ENCODE measurements at places on chromosomes 13 and 19.
A peak's percentile ranks its signal among the peaks of the same experiment; 100 is the strongest.

DNA sequence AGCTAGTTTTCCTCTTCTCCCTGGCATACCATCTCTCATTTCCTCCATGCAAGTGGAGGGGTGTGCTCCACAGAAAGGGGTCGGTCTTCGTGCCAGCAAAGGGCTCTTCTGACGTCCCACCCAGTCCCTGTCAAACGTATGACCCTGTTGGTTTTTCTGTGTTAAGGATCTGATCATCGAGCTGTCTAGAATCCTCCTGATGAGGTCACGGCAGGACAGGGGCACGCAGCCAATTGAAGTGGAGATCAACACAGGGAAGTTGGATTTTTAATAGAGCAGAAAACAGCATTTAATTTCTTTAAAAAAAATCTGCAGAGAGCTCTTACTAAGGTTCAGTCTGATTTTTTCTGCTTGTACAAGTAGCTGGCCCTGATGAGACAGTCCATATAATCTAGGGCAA lies 339.4 kb downstream of the TEX29 start:
- no peak for DNase-seq

GRCh38 chr13:100542826-100543156 lies 45.8 kb downstream of the GGACT start:
- DNase-seq, result no peak

- no peak for DNase-seq
Measured at GRCh38 chr13:41606646-41607045, 149.3 kb downstream of the RGCC start.

DNA sequence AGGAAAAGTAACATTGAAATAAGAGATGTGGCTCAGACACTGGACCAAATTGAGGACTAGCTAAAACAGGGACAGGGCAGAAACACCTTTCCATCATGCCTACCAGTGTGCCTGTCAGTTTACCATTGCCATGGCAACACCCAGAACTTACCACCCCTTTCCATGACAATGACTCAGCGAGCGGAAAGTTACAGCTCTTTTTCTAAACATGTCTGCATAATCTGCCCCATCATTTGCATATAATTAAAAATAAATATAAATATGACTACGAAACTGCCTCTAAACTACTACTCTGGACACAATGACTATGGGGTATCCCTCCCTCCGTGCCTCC lies 96.0 kb downstream of the UBL3 start:
- DNase-seq, result no peak

DNA sequence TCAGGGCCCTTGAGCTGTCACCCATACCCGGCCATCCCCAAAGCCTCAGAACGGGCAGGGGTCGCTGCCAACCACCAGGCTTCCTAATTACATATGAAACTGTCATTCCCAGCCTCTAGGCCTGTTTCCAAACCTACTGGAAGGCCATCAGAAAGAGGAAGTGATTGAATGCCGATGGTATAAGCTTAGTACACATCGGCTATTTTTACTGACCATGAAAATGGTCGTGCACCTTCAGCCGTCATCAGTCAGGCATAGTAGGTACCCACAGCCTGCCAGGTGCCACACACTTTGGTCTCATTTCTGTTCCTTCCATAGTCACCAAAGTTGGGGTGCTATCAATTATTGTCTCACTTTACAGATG lies 10.2 kb downstream of the KRI1 start:
- no peak for DNase-seq

DNA sequence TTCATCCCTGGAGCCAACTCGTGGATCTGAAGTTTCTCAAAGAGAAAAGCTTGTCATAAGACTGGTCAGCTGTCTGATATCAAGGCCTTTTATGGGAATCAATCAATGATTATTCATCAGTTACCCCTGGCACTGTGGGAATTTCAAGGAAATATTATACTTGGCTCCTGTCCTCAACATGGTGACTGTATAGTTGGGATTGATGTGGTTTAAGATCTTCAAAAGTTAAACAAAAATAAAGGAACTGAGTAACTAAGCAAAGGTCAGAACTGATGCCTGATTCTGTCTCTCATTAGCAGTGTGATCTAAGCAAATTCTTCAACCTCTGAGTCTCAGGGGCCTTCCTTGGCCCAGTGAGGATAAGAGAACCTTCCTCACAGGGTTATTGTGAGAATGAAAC lies 22.2 kb upstream of the SERPINE3 start:
- no peak for DNase-seq

DNA sequence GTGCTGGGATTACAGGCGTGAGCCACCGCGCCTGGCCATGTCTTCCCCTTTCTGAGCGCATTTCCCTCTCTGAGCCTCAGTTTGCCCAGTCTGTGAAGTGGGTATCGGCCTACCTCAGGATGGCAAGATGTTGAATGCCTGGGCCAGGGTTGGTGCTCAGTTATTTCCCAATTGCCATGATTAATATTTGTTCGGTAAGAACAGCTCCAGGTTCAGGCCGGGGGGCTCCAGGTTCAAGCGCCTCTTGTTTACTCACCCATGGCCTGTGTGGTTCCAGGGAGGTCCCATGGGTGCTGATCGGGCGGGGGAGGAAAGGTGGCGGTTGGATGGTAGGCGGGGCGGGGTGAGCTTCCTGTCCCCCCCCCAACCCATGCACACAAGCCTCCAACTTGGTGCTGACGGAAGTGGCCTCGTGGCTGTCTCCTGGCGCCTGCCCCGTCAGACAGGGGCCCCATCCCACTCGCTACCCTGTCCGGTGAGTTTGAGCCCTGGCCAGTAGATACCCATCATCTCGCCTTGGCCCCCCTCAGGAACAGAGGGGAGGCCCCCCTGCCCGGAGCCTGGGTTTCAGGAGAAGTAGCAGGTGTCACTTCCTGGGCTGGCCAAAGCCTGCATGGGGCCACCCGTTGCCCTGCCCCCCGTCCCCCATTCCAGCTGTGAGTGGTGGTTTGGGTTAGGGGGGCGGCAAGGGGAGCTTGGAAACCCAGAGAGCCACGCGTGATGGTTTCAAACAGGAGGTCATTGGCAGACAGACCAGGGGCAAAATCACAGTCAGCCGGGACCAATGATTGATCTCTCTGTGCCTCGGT lies at the start of gene FCHO1:
TSS of gene FCHO1 (plus strand) at position 375 of the 809 bp plus-strand sequence. CDS start 3,688 bp downstream, outside the sequence.
- DNase-seq, result peak; percentile 77

DNA sequence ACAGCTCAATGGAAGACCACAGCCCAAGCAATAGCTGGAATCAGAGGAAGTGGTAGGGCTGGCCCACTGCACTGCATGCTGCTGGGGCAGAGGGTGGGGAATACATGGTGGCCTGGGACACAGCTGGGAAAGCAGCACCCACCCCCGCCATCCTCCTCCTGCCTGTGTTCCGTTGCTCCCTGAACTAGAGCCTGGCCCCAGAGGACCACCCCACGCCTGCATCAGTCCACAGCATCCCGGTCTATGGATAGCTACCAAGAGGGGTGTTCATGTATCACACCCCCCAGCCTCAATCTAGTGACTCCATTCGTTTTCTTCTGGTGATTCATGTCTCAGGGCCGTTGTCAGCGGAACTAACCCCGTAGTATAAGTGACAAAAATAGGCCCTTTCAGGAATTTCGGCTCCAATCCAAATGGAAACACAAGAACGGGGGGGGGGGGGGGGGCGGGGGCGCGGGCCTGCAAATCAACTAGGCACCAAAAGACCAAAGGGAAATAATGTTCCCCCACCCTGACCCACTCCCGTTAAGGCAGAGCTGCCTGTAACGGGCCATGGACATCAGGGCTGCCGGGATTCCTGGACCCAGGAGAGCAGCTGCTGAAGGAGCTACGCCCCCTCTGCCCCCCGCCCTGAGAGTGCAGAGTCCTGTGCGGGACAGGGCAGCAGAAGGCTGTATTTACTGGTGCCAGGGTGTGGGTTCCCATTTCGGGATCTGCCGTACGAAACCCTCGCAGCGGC lies 18.9 kb upstream of the EPHX3 start:
- DNase-seq, result no peak

GRCh38 chr19:10339380-10339960 lies at the start of gene ICAM3:
Gene ICAM3 (minus strand): TSS chr19:10339624. CDS start chr19:10339614, 10 bp downstream.
- DNase-seq, result peak; percentile 27

DNA sequence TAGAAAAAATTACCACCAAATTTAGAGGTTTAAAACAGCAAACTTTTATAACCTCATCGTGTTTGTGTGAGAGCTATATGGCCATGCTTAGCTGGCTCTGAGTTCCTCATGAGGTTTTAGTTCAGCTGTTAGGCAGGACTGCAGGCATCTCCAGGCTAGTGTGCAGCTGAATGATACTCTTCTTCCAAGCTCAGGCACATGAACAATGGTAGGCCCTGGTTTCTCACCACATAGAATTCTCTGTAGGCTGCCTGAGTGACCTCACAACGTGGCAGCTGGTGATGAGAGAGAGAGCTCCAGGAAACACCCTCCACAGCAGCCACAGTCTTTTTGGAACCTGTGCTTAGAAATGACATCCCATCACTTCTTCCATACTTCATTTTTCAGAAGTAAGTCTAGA lies 540.6 kb upstream of the MIR17HG start:
- DNase-seq, result no peak

- DNase-seq, result no peak
Measured at GRCh38 chr13:53759016-53759415, 730.4 kb downstream of the OLFM4 start.

GRCh38 chr13:44331446-44331845 lies 42.2 kb upstream of the SERP2 start:
- DNase-seq, result no peak

- no peak for DNase-seq
Measured at GRCh38 chr13:92537471-92537870, 689.1 kb upstream of the GPC6 start.

- DNase-seq, result no peak
Measured at GRCh38 chr19:37942516-37942902, 35.5 kb downstream of the SIPA1L3 start.

DNA sequence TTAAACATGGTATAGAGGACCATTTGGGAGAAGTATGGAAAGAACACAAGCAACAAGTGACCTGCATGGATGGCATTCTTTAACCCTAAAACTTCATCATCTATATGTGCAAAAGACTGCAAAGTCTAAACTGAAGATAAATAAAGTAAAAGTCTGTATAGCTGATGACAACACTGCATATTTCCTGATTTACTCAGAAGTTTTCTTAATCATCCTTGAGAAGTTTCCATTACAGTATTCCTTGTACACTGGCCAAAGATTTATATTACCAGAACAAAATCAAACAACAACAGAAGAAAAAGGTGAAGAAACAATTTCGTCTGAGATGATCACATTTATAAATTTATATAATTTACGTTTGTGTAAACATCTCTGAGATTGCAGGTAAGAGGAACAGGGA lies 805.7 kb downstream of the PCDH9 start:
- DNase-seq, result no peak
